Urinary bladder (tissue), 4 donors: ENCODE measurements at places on chromosomes 7 and 10. TPM values are rescaled to one million over a fixed set of nuclear protein-coding genes. Genes with fewer than 3 reads are reported as not detected.

The CASTOR2 gene
- total RNA-seq: 8.0 TPM

The SOSTDC1 gene
- total RNA-seq: 25.6 TPM

The AKR1E2 gene
- total RNA-seq: 23.0 TPM

The LIPJ gene
- 0.26 TPM for total RNA-seq

The FXYD4 gene
- total RNA-seq: 0.95 TPM

The CDK14 gene
- total RNA-seq: 78.5 TPM

The ZNF12 gene
- 48.9 TPM for total RNA-seq

The RBP3 gene
- not detected for total RNA-seq

The PTN gene
- 91.1 TPM for total RNA-seq

The AFAP1L2 gene
- 32.6 TPM for total RNA-seq

The PRR15 gene
- total RNA-seq: 3.0 TPM

The AS3MT gene
- 4.1 TPM for total RNA-seq

The WEE2 gene
- total RNA-seq: 0.42 TPM

The GPNMB gene
- total RNA-seq: 48.1 TPM

The CPEB3 gene
- 7.4 TPM for total RNA-seq

The ANKRD26 gene
- 30.3 TPM for total RNA-seq
